Stimulated activated CD8-positive, alpha-beta memory T cell treated with anti-CD3 and anti-CD28 coated beads, Interleukin-7, amount 100 ng/mL, for 4 hours (primary cell): ENCODE measurements at places on chromosomes 2 and 18.

DNA sequence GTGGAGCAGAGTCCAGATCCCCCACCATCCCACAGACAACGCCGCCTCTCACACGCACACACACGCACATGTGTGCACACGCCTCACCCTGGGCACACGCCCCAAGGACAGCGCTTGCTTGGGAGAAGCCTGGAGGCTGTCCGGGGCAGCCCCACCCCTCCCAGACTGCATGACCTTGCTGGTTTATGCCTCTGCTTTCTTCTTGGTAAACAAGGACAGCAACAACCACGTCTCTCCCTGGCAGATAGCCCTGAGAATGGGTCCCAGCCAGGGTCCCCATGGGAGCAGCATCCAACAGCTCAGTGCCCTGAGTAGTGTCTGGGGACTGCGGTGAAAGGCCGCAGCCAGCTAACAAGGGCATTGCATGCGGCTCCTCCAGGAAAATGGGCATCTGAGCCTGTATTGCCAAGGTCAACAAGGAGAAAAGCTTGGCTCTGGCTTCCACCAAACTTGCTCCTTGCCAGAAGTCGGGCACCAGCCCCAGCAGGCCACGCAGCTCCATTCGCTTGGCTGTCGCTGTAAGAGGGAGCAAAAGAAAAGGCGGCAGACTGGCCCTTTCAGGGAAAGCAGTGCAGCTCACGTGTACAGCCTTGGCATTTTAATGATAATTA, 234.6 kb downstream of the EIPR1 start:
- no peak for DNase-seq

- no peak for DNase-seq
Measured at GRCh38 chr2:240456447-240457222, 21.2 kb downstream of the GPC1 start.

DNA sequence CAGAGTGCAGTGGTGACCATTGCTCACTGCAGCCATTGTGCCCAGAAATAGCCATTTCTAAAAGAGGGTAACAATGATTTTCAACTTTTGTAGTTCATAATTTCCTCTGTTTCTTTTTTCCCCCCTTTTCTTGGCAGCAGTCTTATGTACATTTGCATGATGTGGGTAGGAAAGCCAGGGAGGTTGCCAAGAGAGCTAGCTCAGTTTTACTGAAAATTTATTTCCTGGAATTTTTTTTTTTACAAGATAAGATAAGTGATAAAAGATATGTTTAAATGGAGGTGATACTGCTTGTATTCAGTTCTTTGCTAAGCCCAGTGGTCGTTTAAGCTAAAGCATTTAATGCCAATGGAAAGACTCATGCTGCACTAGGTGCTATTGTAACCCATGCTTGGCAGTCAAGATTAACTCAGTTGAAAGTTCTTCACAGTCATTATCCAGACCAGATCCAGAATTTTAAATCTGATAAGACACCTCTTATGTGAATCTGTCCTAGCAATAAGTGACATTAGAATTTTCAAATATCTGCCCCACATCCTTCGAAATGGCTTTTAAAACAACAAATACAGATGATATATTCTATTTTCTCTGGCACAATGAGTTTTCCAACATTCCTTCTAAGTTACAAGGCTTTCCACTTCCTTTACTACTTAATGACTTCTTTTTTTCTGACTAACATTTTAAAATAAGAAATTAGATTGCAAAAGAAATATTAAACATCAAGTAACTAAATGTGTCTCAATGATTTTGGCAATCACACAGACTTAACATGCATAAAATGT, 4.4 kb upstream of the ATP8B1 start:
- DNase-seq = no peak

DNA sequence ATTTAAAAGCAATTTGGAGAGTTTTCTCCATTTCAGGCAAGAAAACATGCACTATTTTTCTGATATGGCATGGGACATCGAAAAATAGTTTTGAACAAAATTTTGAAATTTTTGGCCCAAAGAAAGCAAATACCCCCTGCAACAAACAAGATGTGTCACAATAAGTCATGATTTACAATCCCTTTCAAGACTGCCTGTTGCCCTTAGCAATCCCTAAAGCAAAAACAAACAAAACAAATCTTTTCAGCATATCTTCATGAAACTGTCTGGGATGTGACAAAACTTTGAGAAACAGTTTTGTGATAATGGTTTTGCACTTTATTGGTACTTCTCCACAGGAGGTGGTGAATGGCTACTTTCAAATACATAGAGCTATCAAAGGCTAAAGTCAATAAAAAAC, 1888.7 kb upstream of the PIK3C3 start:
- DNase-seq = no peak

GRCh38 chr2:52918551-52918950, 849.1 kb upstream of the CHAC2 start:
- no peak for DNase-seq

GRCh38 chr18:56235481-56236013, 402.8 kb downstream of the TXNL1 start:
- DNase-seq = no peak
